ENCODE measurements at places on chromosomes 11 and 22.
A peak's percentile ranks its signal among the peaks of the same experiment; 100 is the strongest.

- peak; percentile 85 for DNase-seq
Measured at GRCh38 chr22:30286813-30287647, 2.3 kb downstream of the CASTOR1 start.

- DNase-seq, result no peak
Measured at GRCh38 chr22:48705159-48705916, 1122.3 kb downstream of the BRD1 start.

DNA sequence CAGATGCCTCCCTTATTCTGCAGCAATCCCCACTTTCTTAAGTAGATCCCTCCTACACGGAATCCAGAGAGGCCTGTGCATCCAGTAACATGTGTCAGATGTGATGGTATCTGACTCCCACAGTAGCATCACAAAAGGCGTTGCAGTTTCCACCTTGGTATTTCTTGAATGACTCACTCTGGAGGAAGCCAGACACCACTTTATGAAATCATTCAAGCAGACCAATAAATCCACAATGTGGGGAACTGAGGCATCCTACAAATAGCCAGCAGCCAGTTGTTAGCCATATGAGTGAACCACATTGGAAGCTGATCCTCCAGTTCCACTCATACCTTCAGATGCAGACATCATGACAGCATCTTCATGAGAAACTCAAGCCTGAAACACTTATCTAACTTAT, 798.1 kb downstream of the OPCML start:
- no peak for DNase-seq

GRCh38 chr11:86415026-86415425, 40.3 kb downstream of the CCDC81 start:
- no peak for DNase-seq

DNA sequence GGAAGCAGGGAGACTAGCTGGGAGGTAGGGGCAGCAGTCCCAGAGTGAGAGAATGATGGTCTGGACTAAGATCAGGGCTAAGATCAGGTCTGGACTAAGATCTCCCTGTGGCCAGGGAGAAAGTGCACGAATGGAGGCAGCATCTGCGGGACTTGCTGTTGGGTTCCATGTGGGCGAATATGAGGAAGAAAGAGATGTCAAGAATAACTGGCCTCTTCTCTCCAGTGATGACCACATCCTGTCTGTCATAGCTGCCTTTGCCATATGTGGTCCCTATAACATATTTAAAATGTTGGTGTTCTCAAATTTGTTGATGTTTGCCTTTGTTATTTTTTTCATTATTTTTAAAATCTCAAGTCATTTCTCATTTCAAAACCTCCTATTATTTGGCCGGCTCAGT, 27.4 kb upstream of the CXCR5 start:
- no peak for DNase-seq

GRCh38 chr22:30873661-30874060, 94.9 kb downstream of the MORC2 start:
- DNase-seq, result no peak

- DNase-seq, result no peak
Measured at GRCh38 chr11:6405846-6406245, 13.0 kb downstream of the APBB1 start.

GRCh38 chr11:21307874-21308273, 638.5 kb downstream of the NELL1 start:
- DNase-seq, result no peak

DNA sequence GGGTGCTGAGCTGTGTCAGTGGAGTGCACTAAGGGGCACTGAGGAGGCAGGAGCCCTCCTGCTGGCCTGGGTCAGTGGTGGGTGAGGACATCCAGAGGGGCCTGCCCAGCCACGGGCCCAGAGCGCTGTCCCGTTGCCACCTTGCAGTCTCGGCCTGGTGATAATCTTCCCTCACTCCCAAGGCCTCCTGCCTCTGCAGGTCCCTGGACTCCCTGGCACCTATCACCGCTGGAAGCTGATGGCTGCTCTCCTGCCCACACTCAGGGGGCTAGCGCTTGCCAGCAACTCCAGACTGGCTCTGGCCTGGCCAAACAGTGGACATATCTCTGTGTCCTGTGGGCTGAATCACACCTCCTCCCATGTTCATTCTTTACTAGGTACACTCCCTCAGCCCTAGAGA, 86.5 kb upstream of the PITPNB start:
- DNase-seq, result no peak

GRCh38 chr11:115613986-115614632, 109.9 kb upstream of the CADM1 start:
- DNase-seq, result no peak

Measured in activated naive CD4-positive, alpha-beta T cell (primary cell).